Occipital lobe (tissue), 3 donors: ENCODE measurements at places on chromosomes 6 and 20.

GRCh38 chr6:43250992-43251373 lies 7.7 kb downstream of the TTBK1 start:
- no peak for DNase-seq

- no peak for DNase-seq
These were observed 30.4 kb downstream of the KCNB1 start for GRCh38 chr20:49452011-49452482.

DNA sequence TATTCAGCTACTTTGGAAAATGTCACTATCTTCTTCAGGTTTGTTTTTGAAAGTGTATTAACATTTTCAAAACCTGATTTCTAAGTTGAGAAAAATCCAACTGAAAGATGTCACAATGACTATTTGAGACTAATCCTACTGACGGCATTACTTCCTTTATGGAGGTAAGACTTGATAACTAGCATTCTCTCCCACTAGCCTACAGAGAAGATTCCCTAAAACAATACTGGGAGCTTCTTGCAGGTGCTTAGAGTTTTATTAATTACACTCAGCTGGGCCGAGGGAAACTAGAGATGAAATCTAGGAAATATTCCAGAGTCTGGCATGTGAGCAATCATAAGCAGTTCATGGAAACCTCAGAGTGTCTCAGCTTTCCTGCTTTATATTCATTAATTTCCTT lies 114.0 kb downstream of the LCA5 start:
- DNase-seq, result no peak

DNA sequence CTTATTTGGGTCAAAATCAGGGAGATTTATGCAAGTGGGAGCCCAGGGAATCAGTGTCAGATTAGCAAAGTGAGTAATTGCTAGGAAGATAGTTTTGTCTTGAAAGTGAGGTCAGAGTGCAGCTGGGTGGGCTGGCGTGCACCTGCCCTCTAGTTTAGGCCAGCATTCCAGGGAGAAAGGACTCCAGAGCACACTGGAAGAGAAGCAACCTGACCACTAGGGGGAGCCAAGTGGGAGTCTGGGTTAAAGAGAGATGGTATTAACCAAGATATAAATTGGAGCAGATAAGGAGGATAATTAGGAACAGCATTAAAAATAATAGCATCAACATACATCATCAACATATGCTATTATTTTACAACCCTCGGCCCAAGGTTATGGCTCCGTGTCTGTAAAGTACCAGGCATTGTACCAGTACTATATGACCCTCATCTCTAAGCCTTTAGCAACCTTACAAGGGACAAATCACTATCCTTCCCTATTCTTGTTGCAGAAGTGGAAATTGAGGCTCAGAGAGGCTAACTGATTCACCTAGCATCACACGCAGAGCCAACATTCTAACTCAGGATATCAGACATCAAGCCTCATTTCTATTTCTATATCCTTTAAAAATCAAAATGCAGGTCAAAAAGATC lies 57.8 kb downstream of the SLC2A10 start:
- no peak for DNase-seq

GRCh38 chr20:53142225-53143127 lies 170.3 kb downstream of the TSHZ2 start:
- no peak for DNase-seq

GRCh38 chr6:131038597-131039344 lies 24.3 kb downstream of the EPB41L2 start:
- DNase-seq, result no peak

- no peak for DNase-seq
These were observed 121.0 kb downstream of the CDH4 start for GRCh38 chr20:61373055-61373399.

DNA sequence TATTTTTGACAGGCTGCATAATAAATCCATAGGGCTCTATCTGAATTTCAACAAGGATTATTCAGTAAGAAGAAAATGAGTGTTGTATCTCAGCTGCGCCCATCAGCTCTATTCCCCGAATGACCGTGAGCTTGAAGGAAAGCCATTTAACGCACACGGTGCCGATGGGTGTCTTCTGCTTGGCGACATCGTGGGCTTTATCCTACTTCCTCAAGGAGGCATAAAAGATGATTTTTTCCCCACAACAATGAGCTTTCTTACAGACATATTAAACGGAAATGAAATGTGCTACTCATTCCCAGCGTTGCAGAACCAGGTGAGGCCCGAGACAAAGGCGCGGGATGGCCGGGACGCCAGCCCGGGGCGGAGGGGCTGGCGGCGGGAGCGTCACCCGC lies 710 bp downstream of the DYNLT1 start:
- DNase-seq, result no peak

- DNase-seq, result no peak
These were observed 26.9 kb upstream of the STXBP5 start for GRCh38 chr6:147177286-147177685.

- no peak for DNase-seq
These were observed 29.6 kb downstream of the PAK5 start for GRCh38 chr20:9809271-9809670.

- no peak for DNase-seq
These were observed 276.3 kb downstream of the PAX1 start for GRCh38 chr20:21981597-21982344.

GRCh38 chr6:15500901-15501825 lies 161.7 kb downstream of the DTNBP1 start:
- DNase-seq, result no peak

DNA sequence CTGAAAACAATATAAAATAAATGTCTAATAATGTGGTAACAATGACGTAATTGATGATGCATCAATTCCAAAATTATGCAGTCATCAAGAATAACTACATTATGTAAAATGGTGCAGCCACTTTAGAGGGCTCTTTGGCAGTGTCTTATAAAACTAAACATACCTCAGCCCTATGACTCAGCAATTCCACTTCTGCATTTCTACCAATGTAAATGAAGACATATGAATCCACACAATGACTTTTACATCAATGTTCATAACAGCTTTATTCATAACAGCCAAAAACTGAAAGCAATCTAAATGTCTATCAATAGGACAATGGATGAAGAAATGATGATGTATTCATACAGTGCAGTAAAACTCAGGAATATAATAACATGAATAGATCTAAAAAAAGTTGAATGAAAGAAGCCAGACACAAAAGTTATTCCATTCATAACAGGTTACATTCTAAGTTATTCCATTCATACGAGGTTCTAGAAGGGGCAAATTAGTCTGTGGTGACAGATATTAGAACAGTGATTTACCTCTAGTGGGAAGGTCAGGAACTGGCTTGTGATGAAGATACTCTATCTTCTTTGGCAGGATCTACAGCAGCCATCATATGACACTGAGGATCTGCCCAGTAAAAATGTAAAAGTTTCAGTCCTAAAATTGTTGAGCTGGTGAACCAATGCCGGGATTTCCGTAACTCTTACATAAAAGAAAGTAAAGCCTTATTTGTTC lies 396.1 kb downstream of the PLCB1 start:
- DNase-seq, result no peak

- peak; percentile 68 for DNase-seq
These were observed 89.1 kb downstream of the NCR2 start for GRCh38 chr6:41424370-41425058.

- no peak for DNase-seq
These were observed 31.5 kb downstream of the POM121L2 start for GRCh38 chr6:27280540-27281000.

- DNase-seq, result no peak
These were observed 754.1 kb downstream of the QKI start for GRCh38 chr6:164168595-164168994.

- DNase-seq, result no peak
These were observed 82.1 kb downstream of the PREP start for GRCh38 chr6:105320765-105321164.

DNA sequence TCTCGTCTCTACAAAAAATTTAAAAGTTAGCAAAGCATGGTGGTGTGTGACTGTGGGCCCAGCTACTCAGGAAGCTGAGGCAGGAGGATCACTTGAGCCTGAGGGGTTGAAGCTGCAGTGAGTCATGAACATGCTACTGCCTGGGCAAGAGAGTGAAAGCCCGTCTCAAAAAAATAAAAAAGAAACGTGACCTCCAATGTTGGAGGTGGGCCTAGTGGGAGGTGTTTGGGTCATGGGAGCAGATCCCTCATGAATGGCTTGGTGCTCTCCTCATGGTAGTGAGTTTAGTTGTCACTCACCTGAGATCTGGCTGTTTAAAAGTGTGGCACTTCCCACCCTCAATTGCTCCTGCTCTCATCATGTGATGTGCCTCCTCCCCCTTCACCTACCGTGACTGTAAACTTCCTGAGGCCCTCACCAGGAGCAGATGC lies 24.3 kb downstream of the RBL1 start:
- no peak for DNase-seq

DNA sequence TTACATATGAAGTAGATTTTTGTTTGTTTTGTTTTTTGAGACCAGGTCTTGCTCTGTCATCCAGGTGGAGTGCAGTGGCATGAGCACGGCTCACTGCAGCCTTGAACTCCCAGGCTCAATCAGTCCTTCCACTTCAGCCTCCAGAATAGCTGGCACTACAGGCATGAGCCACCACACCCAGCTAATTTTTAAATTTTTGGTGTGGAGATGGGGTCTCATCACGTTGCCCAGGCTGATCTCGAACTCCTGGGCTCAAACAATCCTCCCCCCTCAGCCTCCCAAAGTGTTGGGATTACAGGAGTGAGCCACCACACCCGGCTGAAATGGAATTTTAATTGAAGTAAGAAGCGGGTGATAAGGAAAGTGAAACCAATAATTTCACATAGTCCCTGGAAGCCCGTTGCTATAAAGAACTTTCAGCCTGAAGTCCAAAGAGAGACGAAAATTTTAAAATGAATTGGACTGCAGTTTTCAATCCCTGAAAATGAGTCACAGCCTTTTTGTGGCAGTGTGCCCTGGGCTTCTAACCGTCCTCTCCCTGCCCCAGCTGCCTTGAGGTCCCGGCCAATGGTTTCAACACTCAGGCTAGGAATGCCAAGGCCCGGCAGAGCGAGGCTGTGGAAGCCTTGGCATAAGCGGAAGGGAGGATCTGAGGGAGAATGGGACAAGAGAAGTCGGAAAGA lies 757 bp downstream of the RAET1E start:
- DNase-seq, result no peak

DNA sequence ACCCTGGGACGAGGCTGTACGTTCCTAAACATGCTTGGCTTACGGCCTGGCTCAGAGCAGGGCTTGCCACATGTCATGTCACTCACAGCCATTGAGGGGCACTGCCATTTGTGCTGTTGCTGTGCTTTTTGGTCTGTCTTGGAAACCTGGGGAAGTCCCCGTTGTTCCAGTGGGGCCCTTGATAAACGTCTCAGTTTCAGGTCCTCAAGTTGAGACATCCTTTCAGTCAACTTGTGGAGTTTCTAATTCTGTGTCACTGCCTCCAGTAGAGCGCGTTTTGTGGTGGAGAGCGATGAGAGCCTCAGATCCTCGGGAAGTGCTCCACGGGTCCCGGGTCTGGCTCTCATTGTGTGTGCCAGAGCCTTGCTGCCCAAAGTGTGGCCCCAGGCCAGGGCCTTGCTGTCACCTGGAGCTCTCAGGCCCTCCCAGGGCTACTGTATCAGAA lies 43.0 kb upstream of the CCR6 start:
- no peak for DNase-seq

DNA sequence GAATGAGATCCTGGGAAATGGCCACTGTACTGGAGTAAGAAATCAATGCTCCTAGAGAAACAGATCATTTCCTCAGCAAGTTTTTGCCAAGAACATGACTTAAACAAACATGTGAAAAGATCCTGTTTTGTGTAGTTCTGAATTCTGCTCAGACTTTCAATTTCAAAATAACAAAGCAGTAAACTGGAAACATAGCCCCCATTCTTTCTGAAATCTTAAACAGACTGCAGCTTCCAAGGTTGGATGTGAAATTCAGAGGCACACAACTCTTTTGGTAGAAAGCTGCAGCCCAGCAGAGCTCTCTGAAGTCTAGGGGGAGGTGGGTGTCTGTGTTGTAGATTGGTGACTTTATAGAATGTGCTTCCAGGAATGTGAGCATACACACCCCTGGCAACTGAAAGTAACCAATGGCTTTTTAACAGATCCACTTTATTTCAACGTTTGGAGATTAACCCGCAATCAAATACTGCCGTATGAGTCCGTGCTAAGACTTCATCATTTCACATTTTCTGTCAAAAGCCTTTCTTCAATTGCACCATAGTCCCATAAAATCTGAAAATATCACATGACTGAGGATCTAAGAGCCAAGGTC lies 86.4 kb downstream of the ATXN1 start:
- DNase-seq, result no peak

DNA sequence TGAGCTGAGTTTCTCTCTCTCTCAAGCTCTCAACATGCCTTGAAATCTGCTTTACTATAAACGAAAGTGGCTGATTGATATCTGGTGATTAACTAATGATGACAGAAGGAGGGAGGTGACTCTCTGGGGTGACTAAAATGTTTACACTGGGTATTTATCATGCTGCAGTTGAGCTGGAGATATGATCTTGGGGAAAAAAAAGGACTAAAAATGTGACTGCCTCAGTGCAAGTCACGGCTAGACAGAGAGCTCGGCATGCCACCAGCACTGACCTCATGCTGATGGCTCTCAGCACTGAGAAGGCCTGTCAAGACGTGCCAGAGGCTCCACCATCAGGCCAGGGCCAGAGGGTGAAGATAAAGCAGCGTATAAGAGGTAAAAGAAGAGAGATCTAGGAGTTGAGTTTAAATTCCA lies 103.1 kb upstream of the SPACA1 start:
- DNase-seq, result peak; percentile 32

- DNase-seq, result no peak
These were observed 214.5 kb downstream of the SOX4 start for GRCh38 chr6:21808045-21808470.

DNA sequence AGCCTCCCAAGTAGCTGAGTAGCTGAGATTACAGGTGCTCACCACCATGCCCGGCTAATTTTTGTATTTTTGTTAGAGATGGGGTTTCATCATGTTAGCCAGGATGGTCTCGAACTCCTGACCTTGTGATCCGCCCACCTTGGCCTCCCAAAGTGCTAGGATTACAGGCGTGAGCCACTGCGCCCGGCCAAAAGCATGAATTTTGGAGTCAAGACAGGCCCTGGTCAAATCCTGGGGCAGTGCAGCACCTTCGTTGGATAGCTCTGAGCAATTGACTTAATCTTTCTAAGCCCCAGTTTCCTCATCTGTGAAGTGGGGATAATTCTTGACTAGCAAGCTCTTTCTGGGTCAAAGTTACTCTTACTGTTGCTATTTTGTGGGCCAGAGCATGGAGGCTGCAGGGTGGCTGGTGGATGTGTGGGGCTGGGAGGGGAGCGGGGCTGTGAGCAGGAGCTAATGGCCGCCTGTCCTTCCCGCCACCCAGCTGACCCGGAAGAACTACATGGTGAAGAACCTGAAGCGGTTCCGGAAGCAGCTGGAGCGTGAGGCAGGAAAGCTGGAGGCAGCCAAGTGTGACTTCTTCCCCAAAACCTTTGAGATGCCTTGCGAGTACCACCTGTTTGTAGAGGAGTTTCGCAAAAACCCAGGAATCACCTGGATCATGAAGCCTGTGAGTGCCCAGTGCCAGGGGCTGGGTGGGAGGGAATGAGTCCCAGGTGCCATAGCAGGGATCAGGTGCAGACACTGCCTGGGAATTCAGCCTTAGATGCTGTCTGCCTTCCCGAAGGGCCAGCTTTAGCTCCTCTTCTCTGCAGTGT lies 39.0 kb downstream of the TTLL9 start:
- DNase-seq, result no peak

GRCh38 chr20:53678315-53678989 lies 84.8 kb upstream of the ZNF217 start:
- no peak for DNase-seq

- no peak for DNase-seq
These were observed 89.3 kb downstream of the RNASET2 start for GRCh38 chr6:166866839-166867637.

- no peak for DNase-seq
These were observed 509 bp upstream of the TPD52L2 start for GRCh38 chr20:63864545-63864977.
